NCI-H1930 (cell line): ENCODE measurements at places on chromosomes 3 and 15.
A peak's percentile ranks its signal among the peaks of the same experiment; 100 is the strongest.

DNA sequence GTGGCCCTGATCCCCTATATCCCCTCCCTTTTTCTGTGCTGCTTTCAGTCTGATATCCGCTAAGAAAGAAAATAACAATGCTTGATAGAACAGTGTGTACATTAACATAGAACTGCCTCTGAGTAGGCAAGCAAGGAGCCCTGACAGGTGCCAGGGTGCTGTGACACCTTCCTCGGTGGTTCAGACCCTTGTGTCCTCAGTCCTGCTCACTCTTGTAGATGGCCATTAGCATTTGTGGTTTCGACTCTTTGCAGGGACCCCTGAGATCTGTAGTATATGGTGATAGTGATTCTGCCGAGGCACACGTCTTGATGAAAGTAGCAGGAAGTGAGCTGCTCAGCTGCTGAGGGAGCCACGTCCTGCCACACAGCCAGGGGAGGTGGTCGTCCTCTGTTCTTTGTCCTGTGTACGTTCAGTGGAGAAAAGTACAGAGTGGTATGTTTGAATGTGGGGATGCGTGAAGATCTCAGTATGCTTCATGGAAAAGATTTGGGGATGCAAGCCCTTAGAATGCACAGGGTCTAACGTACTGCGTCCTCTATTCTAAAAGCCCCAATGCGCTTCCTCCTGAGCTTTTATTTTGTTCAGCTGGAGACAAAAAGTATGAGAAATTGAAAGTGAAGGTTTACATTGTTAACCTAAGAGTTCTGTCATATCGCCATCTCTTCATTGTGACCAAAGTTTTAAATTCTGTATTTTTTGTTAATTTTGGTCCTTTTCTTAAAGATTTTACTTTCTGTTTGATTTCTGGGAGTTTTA, 35.4 kb downstream of the PXYLP1 start:
- DNase-seq: no peak

GRCh38 chr3:50675179-50676030, 678 bp downstream of the DOCK3 start:
- DNase-seq: peak; percentile 9

GRCh38 chr3:15387171-15387581, 40.2 kb downstream of the METTL6 start:
- DNase-seq: no peak

- DNase-seq: no peak
These were observed 6.9 kb downstream of the XXYLT1 start for GRCh38 chr3:195263925-195264600.

GRCh38 chr3:50340448-50341329, at the start of gene RASSF1:
Gene RASSF1, minus strand, starts transcription at chr3:50340836. Its CDS starts 31 bp downstream, at chr3:50340805.
- DNase-seq: no peak

GRCh38 chr3:139671107-139671506, 6.7 kb downstream of the NMNAT3 start:
- DNase-seq: no peak

DNA sequence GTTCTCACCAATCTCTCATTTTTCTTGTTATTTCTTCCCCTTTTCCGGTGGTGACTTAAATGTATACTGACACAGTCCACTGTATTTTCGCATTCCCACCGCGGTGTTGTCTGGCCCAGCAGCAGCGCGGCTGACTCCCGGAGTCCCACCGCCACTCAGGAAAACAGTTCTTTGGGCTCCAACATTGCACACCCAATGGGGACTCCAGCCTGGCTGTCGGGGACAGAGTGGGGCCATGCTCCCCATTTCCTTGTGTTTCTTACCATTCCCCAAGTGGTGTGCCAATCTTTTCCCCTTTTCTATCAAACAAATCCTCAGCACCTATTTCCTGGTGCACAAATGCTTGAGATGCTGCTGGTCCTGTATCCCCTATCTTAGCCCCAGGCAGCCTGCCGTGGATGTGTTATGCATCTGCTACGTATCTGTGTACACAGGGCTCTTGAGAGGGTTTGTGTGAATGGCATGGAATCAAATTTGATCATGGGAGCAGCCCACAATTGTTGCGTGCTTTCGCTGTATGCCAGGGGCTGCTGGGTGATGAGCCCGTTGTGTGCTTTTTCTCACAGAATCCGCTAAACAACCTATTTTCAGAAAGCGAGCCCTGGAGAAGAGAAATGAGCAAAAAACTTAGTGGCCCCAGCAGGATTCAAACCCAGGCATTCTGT, 219.1 kb upstream of the RGMA start:
- no peak for DNase-seq

DNA sequence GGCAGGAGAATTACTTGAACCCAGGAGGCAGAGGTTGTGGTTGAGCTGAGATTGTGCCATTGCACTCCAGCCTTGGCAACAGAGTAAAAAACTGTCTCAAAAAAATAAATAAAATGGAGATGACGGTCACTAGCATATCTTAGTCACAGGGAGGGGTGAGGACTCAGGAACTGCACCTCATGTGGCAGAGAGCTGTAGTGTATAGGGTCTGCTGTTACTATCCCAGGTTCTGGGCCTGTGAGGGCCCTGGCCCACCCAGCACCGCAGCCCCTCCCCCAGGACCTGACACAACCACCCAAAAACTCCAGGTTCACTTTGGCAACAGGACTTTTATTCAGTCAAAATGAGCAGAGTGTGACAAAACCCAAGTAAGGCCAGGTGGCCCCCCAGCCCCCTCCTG, 22.3 kb downstream of the RNU5B-1 start:
- DNase-seq: no peak

DNA sequence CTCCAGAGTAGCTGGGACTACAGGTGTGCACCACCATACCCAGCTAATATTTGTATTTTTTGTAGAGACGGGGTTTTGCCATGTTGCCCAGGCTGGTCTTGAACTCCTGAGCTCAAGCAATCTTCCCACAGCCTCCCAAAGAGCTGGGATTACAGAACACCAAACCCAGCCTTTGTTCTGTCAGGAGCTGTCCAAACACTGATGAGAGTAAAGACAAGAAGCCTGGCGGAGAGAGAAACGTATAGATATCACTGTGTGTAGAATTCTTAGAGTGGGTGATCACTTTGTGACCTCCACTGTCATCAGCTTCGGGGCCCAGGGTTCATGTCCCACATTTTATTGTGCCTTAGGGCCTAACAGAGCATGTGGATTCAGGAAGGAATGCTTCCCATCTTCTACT, 159.5 kb downstream of the SNRK start:
- DNase-seq: no peak

DNA sequence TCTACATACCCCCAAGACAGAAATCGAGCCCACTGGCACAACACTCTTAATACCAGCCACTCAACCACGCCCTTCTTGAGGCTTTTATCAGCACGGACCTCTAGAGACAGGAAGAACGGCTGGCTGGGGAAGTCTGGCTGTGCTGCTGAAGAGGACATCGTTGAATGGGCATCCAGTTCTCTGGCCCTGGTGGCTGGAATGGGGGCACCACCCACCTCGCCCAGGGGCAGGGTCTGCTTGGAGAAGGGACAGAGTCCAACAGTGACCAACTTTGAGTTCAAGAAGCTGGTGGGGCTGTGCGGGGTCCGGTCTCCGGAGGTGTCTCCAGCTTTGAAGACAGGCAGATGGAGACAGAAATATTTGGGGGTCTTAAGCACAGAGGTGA, 77.5 kb downstream of the ATP10A start:
- no peak for DNase-seq

DNA sequence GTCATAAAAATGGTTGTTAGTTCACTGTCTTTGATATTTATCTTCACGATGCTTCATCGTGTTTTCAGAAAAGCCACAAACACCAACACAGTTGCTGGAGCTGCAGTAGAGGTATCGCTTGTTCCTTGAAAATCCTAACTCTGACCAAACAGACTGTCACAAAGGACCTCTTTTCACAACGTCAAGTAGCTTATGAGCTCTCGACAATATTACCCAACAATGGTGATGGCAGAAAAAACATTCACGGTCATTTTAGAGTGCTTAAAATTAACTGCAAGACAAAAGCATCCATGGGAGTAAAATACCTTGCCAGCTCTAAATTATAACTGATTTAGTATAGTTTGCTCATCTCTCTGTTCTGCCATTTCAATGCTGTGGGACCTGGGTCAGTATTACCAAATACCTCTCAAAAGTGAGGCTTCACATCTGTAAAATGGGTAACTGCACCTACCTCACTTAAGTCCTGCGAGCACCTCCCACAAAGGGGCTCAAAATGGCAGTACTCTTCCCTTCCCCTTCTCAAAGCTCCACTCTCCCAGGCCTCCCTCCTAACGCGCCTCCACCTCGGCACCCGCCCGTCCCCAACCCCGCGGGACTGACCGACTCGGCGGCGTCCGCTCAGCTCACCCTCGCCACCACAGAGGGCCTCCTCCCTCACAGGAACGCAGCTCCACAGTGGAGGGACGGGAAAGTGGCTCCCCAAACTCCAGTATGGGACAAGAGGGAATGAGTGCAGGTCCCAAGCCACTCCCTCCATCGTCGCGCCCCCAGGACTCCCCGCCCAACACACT, 546 bp downstream of the TRIM59 start:
- DNase-seq: no peak

DNA sequence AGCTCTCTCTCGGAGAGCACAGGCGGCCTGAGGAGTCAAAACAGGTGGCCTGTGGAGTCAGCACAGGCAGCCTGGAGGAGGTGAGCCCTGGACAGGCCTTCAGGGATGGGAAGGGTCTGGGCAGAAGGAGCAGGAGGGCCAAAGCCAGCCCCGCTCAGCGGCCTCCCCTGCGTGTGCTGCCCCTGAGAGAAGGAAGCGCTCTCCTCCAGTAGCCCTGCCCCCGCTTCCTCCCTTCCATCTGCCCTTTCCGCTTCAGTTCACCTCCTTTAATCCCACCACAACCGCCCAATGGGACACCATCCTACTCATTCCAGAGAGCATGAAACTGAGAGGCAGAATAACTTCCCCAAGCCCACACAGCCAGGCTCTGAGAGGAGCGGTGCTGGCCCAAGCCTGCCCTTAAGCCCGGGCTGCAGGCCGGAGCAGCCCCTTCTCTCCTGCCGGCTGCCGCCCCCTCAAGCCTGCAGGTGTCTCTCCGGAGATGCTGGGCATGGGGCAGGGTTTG, 3.2 kb upstream of the NR2E3 start:
- no peak for DNase-seq

GRCh38 chr3:185789134-185789533, 35.7 kb downstream of the IGF2BP2 start:
- no peak for DNase-seq

- no peak for DNase-seq
These were observed 83.8 kb downstream of the MRPL46 start for GRCh38 chr15:88383354-88383753.

DNA sequence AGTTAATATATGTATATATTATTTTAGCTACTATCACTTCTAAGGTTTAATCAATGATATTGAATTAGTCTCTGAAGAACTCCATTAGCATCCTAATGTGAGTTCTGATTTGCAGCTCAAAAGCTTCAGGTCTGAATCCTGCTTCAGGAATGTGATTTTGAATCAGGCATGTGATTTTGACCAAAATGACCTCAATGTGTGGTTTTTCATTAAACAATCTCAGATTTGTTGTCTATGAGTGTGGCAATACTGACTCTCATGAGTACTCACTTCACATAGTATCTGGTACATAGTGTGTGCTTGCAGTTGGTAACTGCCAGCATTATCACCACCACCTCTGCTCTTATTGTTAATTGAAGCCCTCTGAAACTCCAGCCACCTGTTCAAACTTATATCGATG, 251.0 kb downstream of the KCNH8 start:
- no peak for DNase-seq

- DNase-seq: no peak
These were observed 18.5 kb downstream of the LIMD1 start for GRCh38 chr3:45612918-45613602.

- DNase-seq: no peak
These were observed 228.5 kb downstream of the ARPP21 start for GRCh38 chr3:35867791-35868190.

GRCh38 chr3:142993958-142994442, 7.4 kb upstream of the U2SURP start:
- peak; percentile 33 for DNase-seq

GRCh38 chr3:180909369-180910127, 2.9 kb upstream of the FXR1 start:
- DNase-seq: no peak

GRCh38 chr15:50911621-50912020, 3.1 kb downstream of the AP4E1 start:
- no peak for DNase-seq

DNA sequence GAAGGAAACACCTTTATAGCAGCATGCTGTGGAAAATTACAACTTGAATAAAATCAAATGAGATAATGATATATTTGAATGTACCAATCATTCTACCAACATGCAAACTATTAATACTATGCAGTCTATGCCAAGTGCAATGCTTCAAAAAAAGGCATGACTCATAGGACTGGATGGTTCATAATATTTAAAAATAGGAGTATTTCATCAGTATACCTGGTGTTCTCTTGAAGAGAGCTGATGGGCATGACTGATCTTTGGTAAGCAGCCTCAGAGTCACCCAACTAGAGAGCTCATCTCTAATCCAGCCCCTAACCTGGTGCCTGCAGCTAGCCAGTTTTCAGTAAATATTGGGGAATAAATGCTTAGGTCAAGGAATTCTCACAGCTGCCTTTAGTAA, 434.7 kb upstream of the ARRDC4 start:
- DNase-seq: no peak

GRCh38 chr3:160486459-160486869, 36.9 kb upstream of the TRIM59 start:
- DNase-seq: no peak

- DNase-seq: no peak
These were observed at the start of gene SLC38A3 for GRCh38 chr3:50204804-50205412. Gene SLC38A3, plus strand, starts transcription at chr3:50205271. Its CDS starts 8,929 bp downstream, at chr3:50214200.

DNA sequence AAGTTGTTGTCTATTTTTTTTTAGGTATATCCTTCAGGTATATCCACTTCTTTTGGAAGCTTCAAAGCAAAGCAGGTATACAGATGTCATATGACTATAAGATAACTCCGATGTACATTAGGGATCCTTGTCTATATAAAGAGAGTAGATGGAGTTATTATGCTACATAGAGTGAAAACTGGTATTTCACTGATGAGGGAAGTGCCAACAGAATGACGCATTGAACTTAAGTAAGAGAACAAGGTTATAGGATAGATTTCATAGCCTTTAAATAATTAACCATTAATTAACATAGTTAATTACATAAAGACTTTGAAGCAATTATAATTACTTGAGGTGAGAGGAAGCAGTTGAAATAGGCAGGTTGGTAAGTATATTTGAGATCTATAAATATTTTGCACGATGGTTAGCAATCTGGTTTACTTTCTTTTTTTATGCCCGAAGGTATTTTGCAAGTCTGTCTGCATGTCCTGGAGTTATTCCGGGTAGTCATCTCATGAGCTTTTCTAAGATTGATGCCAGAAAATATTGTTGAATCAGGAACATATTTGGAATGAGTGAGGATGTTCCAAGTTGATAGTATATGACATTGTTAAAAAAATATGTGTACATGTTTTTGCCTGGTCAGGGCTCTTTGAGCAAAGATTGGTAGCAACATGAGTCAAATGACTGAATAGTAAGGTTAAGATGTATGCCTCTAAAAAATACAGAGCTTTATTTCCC, 299.5 kb upstream of the KCNMB2 start:
- DNase-seq: no peak

GRCh38 chr15:88440021-88440420, 27.2 kb downstream of the MRPL46 start:
- no peak for DNase-seq

- DNase-seq: no peak
These were observed 44.8 kb downstream of the MAP2K5 start for GRCh38 chr15:67587331-67587730.
